ENCODE measurements at places on chromosomes 5 and 9.

DNA sequence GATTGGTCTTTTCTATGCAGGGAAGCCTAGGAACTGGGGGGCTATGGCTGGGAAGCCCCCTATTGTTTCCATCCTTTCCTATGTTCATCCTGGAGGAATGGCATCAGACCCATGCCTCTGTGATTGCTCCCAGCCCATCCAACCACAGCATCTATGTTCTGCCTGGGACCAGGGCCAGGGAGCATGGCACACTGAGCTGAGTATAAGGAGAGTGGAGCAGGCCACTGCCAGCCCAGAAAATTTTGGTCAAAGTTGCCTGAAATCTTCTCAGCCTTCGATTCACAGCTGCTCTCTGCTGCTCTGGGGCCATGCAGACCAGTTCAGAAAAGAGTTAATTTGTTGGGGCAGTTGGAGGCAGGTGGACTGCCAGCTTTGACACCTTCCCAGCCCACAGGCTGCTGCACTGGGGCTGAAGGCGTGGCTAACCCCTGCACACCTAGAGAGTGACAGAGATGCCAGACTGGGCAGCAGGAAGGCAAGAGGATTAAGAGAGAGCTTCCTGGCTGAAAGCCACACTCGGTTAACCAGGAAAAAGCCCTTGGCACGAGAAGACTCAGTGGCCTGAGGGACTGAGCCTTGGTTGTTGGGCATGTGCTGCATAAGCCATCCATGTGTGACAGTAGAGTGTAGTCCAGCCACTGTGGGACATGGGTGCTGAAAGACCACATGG, 12.1 kb downstream of the TGFBI start:
- no peak for DNase-seq

GRCh38 chr5:98827161-98827560, 53.7 kb downstream of the RGMB start:
- peak; percentile 21 for DNase-seq

- no peak for DNase-seq
These were observed 399.3 kb upstream of the CDH9 start for GRCh38 chr5:27437594-27438200.

DNA sequence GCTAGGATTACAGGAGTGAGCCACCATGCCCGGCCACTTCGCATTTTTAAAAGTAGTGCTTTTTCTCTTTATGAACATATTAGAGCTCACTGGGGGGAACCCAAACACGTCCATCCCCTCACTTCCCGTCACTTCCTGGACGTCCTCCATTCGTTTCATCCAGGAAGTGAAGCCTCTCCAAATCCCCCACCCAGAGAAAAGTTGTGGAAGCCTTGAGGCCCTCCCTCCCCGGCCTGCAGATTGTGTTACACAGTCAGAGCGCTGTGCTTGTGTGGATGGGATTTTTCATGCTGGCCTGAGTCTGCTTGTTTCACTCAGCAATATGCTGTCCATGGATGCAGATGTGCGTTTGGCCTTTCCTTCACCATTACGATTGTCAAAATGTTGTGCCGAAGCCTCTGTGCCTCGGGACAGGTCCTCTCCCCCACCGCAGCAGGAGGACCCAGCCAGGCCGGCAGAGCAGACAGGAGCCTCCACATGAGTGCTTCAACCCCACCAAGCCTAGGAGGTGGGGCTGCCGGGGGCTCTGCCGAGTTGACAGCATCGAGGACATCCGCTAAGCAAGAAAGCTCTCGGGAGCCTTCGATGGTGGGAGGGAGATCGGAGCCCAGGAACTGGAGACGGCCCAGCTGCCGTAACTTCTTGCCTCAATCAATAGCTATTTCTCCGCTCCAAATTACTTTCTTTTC, 121.6 kb upstream of the PPP1R26 start:
- DNase-seq: no peak

GRCh38 chr9:7489036-7489435, 310.5 kb downstream of the DMAC1 start:
- DNase-seq: no peak

GRCh38 chr9:131800366-131800765, 60.5 kb upstream of the RAPGEF1 start:
- DNase-seq: no peak

DNA sequence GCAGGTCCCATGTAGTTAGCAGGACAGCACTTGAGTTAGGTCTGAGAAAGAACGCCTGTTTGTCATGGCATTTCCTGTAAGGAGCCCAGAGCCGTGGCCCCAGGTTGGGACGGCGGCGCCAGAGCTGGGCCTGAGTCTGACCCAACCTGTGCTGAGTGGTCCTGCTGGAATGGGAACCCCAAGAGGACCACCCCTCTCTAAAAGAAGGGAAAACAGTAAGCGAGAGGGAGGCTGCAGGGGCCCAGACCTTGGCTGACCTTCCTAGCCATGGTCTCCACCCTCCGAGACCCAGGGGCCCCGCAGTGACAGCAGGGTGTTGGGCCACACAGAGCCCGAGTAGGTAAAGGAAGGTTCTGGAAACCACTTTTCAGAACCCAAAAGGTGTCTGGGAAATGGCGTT, 1.8 kb upstream of the LRRC14B start:
- DNase-seq: no peak

Data from fibroblast of skin of left biceps (primary cell).